ENCODE measurements at places on chromosomes 12 and 14.
A peak's percentile ranks its signal among the peaks of the same experiment; 100 is the strongest.

DNA sequence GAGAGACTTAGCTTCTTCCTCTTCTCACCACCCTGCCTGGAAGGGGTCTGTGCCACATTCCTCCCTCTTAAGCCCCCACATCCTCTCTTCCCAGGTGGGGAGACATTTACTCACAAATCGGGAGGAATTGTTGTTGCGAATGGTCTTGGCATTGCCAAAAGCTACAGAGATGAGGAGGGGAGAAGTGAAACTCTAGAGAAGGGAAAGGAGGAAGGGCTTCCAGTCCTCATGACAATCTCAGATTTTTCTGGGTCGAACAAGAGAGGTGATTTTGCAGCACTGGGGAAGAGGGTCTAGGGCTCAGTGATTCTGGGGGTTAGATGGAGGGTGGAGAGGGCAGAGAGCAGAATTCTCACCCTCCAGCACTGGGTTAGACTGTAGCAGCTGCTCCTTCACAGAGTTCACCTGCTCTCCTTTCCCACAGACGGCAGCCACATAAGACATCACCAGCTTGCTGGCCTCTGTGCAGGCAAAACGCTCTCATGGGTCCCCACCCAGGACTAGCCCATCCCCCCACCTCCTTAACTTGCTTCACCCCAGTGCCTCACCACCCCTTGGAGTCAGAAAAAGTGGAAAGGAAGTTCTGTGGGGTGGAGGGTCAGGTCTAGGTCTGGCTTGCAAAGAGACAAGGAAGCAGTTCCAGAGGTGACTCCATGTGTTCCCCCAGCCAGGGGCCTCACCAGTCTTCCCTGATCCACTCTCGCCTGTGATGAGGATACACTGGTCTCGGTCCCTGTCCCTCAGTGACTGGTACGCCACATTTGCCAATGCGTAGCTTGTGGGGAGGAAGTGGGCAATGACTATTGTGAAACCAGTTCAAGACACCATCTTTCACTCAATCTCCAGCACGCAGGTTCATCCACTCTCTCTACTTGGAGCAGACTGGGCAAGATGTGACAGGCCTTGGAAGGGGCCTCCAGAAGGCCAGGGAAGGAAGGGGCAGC is 2.7 kb downstream of the MYO1A start:
- DNase-seq, result peak; percentile 11

GRCh38 chr12:85617307-85618091 is 218.7 kb downstream of the RASSF9 start:
- DNase-seq, result no peak

DNA sequence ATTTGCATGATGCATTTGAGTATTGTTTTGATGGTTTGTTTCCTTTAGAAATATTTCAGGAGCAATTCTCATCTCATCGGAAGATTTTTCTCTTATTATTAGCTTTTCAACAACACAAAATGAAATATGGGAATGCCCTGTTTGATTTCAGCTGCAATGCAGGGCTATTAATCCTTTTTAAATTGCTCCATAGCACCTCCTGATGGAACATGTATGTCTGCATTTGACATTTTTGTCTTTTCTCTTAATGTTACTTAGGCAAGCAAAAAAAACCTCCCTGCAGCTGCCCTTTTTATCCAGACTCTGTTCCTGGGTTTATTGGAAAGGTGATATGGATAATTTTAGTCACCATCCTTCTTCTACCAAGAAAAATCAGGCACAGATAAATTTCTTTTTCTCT is 895.8 kb downstream of the RPS29 start:
- DNase-seq, result no peak

GRCh38 chr12:5723071-5723470 is 222.0 kb downstream of the ANO2 start:
- no peak for DNase-seq

GRCh38 chr12:132474237-132474741 is 15.7 kb upstream of the FBRSL1 start:
- DNase-seq, result peak; percentile 46

GRCh38 chr12:6294156-6295093 is 16.1 kb upstream of the PLEKHG6 start:
- no peak for DNase-seq

GRCh38 chr12:67928621-67929383 is 60.4 kb upstream of the IFNG-AS1 start:
- no peak for DNase-seq

DNA sequence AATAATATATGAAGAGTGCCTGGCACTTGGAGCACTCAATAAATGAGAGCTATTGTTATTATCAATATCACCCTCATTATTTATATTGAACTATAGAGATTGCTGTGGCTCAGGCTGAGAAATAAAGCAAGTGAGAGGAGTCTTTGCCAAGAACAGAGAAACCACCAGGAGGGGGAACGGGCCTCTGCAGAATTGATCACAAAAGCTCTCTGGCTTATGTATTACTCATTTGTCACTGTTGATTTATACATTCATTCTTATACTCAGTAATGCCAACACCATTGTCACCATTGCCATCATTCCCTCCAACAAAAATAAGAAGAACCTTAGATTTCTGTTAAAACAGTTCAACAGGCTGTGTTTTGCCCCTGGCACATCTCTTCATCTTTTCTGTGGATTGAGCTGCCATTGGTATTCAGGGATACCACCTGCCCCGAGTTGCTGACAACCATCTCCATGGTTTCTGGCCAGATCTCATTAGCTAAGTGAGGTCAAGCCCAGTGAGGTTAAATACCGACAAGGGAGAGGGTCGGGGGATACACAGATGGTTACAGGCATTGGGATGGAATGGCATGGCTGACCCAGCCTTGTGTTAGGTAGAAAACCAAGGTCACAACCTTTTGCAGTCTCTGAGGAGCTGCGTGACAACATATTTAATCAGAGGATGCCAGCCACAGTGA is 21.8 kb upstream of the PCNX1 start:
- DNase-seq, result no peak

GRCh38 chr14:106277503-106277902 is 751.1 kb downstream of the TMEM121 start:
- DNase-seq, result peak; percentile 24

DNA sequence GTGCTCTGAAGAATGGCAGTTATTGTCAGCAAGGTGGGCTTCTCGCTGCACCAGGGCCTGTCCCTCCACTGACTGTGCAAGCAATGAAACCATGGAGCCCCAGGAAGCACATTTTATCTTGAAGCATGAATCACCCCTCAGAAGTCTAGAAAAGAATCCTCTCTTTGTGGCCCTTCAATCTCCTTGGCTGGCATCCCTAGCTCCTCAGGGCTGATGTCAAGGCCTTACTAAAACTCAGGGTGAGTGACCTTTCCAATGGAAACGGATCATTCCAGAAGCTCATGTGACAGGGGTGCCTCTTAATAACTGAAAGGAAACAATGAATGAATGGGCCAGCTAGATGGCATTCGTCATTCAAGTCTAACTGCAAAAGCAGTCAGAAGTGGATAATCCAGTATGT is 22.3 kb upstream of the PLEKHH1 start:
- DNase-seq, result no peak

DNA sequence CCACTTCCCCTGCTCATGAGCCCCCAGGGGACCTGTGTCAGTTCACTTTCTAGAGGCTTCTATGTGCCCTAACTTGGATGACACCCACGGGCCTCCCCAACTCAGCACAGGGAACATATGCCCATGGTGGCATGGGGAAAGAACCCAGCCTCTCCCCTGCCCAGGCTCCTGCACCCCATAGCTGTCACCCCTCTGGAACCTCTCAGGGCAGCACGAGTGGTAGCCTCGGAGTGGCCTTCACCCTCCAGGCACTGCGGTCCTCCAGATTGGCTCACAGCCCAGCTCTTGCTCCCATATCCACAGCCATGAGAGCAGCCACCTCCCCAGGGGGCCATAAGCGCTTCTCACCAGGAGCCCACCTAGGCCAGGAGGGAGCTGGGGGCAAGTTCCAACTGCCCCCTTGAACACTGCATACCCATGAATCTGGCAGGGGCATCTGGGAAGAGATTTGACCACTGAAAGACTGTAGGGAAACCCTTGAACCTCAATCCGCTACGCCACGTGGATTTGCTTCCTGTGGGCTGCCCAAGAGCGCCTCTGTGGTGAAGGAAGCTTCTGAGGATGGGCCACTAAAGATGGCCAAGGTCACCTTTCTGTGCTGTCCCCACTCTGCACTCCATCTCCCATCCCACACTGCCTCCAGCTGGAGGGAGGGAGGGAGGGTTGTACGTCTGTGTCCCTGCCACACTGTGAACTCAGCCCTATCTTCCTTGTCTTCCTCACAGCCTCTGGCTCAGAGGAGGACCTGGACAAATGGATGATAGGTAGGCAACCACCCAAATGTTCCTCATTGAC is 11.9 kb downstream of the PLD4 start:
- no peak for DNase-seq

- DNase-seq, result peak; percentile 17
Observed at GRCh38 chr12:110577864-110578693, 5.0 kb downstream of the PPTC7 start.
